Hypothalamus (tissue), 51 donors: ENCODE measurements at places on chromosomes 3 and 15.
A peak's percentile ranks its signal among the peaks of the same experiment; 100 is the strongest.

DNA sequence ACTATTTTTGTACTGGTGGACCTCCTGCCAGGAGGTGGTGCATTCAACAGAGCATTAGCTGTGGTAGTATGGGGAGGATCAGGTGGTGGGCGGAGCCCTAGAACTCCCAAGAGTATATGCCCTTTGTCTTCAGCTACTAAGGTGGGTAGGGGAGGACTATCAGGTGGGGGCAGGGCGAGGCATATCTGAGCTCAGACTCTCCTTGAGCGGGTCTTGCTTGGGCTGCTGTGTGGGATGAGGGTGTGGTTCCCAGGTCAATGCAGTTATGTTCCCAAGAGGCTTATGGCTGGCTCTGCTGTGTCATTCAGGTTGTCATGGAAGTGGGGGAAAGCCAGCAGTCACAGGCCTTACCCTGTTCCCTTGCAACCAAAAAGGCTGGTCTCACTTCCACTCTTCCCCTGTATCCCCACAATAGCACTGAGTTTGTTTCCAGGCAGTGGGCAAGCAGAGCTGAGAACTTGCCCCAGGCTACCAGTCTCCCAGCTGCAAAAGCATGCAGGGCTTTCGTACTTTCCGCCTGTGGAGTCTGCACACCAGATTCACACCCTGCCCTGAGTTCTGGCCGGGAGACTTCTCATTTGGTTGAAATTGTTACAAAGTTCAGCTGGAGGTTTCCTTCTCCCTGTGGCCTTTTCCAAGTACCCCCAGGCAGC lies 93.7 kb upstream of the DPPA4 start:
- no peak for DNase-seq

- DNase-seq, result no peak
These were observed 25.4 kb downstream of the CYP19A1 start for GRCh38 chr15:51313074-51313393.

GRCh38 chr3:128131897-128132646 lies 8.5 kb upstream of the RUVBL1 start:
- DNase-seq, result no peak

GRCh38 chr3:18680758-18681157 lies 255.6 kb upstream of the SATB1 start:
- no peak for DNase-seq

- no peak for DNase-seq
These were observed 6.0 kb downstream of the ONECUT1 start for GRCh38 chr15:52783929-52784798.

DNA sequence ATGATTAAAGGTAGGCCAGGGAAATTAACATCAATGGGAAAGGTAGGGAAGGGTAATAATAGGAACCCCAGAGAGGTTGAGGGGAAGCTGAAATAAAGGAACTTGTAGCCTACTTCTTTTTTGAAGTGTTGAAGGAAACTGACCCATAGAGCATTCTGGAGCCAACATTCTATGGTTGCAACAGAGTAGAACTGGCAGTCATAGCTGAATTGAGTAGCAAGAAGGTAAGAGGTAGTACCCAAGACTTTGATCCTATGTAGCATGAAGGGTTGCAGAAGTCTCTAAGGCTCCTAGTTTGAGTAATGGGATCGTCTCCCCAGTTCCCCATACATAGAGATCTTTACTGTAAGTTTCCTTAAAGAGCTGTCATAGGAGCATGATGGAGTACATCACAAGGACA lies 7.4 kb upstream of the ZNF774 start:
- DNase-seq, result no peak

- DNase-seq, result no peak
These were observed 465.4 kb downstream of the GBE1 start for GRCh38 chr3:81295906-81296577.

DNA sequence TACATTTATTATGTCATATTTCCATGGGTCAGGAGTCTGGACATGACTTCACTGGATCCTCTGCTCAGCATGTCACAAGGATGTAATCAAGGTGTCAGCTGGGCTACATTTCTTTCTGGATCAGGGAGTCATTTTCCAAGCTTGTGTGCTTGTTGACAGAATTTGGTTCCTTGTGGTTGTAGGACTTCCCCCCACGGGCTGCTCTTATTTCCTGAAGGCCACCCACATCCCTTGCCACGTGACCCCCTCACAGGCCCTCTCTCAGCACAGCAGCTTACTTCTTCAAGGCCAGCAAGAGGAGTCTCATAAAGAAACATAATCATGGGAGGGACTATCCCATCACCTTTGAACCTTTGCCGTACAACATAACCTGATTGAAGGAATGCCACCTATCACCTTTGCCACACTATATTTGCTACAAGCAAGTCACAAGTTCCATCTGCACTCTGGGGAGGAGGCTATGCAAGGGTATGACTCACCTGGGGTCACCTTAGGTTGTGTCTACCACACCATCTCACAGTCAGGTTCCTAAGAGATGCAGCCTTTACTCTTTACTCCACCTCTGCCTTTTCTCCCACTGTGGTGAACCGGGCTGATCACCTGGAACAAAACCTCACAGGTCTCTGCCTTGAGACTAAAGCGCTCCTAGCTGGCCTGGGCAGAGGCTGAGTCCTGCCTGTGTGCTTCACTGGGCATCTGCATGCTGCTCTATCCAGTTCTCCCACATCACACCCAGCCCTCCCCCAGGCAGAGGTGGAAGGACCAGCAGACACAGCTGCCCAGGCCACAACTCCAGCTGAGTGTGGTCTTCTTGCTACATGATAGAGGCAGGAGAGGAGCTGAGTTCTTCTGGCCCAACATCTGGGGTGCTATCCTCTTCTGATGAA lies 13.5 kb downstream of the RAB6B start:
- no peak for DNase-seq

GRCh38 chr15:66290518-66290917 lies 2.9 kb upstream of the DIS3L start:
- no peak for DNase-seq

- no peak for DNase-seq
These were observed 75.5 kb downstream of the MSL2 start for GRCh38 chr3:136120373-136121348.

GRCh38 chr3:151817473-151817872 lies 3.6 kb downstream of the AADAC start:
- no peak for DNase-seq

DNA sequence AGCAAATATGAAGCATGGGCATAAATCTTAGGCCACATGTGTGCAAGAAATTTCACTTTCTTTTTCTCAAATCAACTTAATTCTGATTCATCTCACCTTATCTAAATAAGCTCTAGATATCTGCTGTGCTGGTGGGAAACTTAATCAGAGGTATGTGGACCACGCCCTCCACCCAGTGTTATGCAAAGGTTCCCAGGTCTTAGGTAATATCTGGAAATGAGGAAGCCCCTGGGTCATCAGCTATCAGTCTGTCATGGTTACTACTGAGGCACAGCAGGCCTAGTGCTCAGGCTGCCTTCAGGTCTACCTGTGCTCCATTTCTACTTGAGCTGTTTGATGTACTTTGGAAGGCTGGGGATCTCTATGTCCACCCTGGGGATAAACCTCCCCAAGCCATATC lies 134.4 kb upstream of the KCNH8 start:
- DNase-seq, result no peak

DNA sequence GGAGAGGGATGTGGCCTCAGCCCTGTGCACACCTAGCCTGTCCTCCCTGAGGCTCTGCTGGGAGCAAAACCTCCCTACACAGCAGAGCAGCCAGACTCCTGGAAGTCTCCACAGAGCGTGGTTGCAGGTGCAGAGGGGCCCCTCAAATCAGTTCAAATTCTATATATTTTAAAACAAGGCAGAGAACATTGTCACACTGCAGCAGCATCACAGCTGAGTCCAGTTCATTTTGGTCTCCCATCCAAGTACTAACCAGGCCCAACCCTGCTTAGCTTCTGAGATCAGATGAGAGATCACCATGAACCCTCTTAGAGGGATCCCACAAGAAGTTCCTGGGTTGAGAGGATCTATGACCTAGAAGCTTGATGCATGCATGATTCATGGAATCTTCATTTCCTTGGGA lies 331.0 kb upstream of the RGMA start:
- DNase-seq, result no peak

DNA sequence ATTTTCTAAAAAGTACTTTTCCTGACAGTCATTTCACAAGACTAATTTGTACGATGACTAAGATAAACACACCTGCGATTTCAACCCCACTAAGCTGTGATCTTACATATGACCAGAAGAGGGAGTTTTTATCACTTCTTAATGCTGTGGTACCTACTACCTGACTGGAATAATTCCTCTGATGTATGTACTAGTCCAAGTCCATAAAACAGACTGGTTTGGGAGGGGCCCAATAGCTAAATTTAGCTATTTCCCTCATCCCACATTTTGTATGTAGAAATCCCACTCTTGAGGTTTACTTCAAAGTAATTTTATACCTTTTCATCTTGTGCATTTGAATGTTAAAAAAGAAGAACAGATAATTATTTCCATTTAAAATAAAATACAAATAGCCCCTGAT lies 49.7 kb upstream of the SCAANT1 start:
- no peak for DNase-seq

DNA sequence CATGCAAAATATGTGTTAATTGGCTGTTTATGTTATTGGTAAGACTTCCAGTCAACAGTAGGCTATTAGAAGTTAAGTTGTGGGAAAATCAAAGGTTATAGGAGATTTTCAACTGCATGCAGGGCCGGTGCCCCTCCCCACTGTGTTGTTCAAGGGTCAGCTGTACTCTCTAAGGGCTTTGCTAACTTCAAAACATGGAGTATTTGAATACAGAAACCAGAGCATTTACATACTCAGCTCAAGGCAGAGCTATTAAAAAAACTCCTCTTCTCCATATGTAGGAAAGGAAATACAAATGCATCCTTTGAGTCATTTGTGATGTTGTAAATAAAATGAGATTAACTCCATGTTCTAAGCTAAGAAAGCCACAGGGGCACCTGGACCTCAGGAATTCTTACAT lies 16.8 kb downstream of the IL17RB start:
- DNase-seq, result no peak

DNA sequence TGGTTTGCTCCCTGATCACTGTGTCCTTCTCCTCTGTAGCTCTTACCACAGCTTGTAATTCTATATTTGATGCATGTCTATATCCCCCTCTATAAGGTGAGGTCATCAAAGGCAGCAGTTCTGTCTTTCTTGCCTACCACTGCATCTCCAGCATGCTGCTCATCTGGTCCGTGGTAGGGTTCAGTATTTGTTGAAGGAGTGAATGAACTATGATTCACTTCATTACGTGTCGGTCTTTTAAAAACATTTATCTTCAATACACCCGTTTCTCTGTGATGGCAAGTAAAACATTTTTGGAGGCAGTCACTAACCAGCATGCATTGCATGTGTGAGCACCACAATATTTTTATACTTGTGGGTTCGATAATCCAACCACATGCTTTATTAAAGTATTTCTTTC lies 27.6 kb downstream of the CHST14 start:
- DNase-seq, result no peak

DNA sequence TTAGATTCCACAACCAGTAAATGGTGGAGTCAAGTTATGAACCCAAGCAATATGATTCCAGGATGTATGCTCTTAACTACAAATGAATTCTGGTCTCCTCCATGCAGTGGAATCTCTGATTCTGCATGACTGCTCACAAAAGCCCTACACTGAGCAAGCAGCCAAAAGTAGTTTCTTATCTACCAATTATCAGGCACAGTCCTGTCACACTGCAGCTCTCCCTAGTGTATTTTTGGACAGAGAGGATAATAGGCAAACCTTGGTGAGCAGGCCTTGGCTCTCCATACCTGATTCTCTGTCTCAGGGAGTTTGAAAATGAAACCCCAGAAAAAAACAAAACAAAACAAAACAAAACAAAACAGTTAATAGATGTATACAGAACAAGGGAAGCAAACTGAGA lies 3.5 kb upstream of the SSR3 start:
- DNase-seq, result no peak

DNA sequence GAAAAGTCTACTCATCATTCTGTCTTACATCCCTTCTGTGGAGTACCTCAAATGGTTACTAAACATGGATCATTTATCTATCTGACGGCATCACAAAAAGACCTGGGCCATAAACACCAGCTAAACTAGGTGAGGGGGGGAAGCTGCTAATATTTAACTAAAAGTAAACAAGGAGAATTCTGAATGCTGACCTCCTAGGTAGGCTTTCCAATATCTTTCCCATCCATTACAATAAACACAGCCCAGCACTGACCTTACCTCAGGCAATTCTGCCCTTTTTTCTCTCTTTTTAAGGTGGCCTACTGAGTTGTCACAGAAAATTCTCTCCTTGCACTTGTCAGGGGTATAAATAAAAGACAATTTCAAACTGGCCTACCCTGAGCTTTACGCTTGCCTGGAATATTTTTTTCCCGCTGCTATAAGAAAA lies 33.1 kb downstream of the USF3 start:
- no peak for DNase-seq

- no peak for DNase-seq
These were observed 4.5 kb upstream of the MYRIP start for GRCh38 chr3:39804951-39805350.

- no peak for DNase-seq
These were observed 2.9 kb upstream of the CCR5 start for GRCh38 chr3:46367811-46368210.

DNA sequence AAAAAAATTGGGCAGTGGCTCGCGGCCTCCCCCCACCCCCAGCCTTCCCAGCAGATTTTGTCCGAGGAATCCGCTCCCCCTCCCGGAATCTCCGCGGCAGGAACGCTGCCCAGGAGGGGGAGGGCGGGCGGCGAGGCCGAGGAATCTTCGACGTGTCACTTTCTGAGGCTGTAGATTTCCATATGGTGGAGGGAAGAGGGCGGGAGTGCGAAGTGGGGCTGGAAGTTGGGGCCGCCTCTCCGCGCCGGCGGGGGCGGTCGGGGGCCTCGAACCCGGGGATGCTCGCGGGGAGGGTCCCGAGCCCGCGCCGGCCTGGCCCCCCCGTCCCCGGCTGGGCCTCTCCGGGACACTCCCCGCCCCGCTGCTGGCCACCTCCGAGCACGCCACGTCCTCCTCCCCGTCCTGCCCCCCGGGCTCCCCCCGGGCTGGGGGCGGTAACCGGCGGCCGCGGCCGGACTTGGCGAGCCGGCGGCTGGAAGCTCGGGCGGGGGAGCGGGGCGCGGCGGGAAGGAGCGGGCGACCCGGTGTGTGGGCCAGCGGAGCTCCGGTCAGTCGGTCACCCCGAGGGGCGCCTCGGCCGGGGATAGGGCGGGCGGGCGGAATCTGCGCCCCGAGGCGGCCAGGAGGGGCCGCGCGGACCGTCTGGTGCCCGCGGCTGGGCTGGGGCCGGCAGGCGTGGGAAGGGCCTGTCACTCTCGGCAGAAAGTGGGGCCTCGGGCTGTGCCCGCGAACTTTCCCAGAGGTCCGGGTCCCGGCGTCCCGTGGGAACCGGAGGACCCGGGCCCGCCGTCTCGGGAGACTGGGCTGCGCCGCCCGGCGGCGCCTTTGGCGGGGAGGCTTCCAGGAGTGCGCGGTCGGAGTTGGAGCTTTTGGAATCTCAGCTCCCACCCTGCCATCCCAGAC lies 951 bp downstream of the FNDC3B start:
- DNase-seq, result peak; percentile 34
